ENCODE measurements at places on chromosomes 2 and 18.

GRCh38 chr2:218003981-218004419, 1.2 kb upstream of the TNS1 start:
- no peak for DNase-seq

DNA sequence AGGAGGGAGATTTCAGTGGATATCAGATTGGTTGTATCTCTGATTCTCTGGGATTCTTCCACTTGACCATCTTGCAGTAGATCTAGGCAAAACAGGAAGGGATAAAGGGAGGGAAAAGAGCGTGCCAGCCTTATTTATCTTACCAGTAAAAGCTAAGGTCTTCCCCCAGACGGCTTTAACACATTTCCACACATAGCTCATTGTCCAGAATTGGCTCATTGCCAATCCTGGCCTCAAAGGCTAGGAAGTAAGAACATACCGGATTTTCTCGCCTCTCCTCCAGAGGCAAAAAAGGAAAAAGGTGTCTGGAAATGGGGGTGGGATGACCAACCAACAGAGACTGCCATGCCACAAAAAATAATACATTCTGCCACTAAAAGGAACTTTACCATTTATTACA, 411.6 kb upstream of the NRP2 start:
- DNase-seq: no peak

DNA sequence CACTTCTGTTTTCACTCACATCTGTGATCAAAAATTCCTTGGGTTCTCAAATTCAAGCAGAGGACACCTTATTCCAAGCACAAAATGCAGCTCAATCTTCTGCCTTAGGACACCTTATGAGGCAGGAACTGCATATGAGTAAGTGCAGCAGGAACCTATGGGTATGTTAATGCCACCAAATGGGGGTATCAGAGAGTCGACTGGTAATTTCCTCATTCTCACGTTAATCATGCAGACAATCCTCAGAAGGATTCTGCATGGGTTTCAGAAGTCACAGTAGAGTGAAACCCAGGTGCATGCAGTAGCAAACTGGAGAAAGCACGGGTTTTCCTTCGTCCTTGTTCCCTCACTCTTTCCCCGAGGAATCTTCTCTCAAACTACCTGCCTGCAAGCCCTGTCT, 452.8 kb downstream of the CBLN2 start:
- no peak for DNase-seq

GRCh38 chr2:201860636-201861066, 54.3 kb downstream of the CDK15 start:
- DNase-seq: peak; percentile 62

Data from activated CD8-positive, alpha-beta memory T cell treated with anti-CD3 and anti-CD28 coated beads for 24 hours (primary cell).